Ovary (tissue), 10 donors: ENCODE measurements at places on chromosomes 7 and 10.

- no peak for DNase-seq
Observed at GRCh38 chr10:124211921-124212320, 118.5 kb upstream of the CHST15 start.

DNA sequence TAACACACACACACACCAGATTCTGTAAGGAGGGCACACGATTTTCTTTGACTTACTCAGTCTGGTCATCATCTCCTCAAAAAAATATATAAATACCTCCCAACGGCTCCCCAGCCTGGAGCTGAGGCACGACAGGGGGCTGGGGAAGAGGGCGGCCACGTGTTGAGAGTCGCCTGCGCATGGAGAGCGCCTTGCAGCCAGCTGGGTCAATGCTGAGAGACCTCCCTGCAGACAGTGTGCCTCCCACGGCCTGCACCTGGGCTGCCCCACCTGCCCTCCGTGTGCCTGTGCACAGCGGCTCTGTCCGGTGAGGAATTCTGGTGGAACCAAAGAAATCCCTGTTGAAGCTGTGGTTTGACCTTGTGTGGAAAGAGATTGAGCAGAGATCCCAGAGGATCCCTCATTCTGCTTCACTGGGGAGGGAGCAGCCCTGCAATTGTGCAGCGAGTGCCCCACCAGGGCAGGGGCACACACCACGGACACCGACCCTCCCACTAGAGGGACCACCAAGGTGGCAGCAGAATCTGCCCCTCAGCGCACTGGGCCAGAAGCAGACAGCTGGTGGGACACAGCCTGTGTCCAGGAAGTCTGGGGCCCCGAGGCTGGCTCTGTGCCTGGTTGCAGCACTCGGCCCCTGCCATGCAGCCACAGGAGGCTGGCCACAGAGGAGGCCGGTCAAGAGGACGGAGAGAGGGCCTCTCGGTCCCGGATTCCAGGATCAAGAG lies 150.5 kb upstream of the PPP2R2D start:
- no peak for DNase-seq

DNA sequence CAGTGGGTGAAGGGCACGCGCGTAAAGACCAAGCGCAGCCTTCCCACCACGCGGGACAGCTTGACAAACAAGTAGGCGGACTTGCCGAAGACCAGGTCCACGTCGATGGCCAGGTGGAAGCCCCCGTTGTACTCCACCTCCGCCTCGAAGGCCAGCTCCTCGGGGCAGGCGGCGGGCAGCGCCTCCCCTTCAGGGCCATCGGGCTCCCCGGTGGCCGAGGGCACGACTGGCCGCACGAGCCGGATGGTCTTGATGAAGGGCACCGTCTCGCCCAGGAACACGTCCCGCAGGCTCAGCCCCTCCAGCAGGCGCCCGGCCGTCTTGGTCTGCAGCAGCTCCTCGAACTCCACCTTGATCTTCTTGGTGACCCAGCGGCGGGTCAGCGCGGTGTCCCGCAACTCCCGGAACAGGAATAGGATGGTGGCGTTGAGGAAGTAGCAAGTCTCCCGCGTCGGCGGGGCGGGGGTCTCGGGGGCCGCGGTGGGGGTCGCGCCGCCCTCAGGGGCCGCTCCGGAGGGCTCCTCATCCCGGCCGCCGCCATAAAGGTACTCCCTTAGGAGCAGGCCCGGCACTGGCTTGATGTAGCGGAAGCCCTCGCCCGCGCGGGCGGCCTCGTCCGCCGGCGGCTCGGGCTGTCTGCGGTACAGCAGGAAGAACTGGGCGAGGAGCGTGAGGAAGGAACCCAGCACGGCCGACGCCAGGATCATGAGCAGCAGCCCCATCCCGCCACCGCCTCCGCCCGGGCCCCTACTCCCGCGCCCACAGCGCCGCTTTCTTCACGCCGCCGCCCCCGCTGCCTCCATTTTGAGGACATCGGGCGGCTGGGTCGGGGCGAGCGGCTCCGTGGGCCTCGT lies 507 bp downstream of the PDZD8 start:
- peak; percentile 48 for DNase-seq

GRCh38 chr10:97596101-97597082 lies 6.9 kb downstream of the C10orf62 start:
- no peak for DNase-seq

DNA sequence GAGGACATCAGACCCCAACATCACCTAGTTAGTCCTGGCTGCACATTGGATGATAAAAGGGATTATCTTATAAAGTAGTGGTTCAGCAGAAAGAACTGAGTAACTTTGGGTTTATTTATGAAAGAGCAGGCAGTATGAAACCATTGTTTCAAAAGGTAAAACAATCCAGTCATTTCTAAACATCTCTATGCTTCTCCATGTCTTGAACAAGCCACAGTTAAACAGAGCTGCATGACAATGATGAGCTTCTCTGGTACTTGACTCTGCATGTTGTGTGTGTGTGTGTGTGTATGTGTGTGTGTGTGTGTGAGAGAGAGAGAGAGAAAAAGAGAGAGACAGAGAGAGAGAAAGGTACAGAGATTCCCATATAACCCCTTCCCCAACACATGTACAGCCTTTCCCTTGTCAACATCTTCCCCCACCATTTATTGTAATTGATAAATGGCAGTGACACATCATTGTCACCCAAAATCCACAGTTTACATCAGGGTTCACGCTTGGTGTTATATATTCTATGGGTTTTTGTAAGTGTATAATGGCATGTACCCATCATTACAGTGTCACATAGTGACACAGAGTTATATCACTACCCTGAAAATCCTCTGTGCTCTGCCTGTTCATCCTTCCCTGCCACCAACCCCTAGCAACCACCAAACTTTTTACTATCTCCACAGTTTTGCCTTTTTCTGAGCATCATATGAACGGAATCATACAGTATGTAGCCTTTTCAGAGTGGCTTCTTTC lies 32.8 kb upstream of the SLC18A3 start:
- DNase-seq: no peak

DNA sequence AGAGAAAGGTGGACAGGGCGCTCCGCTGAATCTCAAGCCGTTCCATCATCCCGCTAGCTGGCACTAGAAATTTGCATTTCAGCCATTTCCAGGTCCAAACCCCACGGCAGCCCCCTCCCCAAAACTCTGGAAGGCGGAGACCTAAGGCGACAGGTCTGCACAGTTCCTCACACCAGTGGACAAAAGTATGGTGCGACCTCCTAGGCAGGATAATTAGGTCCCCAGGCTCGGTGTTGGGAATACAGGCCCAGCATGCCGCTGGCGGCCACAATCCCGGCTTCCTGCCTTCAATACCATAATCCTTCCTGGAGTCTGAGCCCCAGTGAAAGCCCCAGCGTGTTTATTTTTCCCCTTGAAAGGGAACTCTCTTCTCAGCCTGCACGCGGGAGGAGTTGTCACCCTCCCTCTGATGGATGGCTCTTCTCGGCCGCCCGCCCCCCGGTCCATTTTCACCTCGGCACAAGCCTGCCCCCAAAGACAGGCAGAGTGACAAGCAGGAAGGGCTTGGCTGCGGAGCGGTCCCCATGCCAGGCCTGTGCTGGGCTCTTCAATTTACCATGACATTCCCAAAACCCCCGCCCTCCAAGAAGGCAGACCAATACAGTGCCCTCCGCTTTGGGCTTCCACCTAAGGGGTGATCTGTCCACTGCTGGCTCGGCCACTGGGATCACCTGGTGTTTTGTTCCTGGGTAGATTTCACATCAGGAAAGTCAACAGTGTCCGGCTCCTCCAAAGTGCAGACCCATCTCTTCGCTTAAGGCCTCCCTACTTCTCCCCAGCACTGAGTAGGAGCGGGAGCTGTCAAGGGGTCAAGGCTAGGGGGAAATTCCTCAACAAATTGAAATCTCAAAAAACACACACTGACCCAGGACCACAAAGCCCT lies 2.2 kb downstream of the FGFR2 start:
- DNase-seq: no peak

DNA sequence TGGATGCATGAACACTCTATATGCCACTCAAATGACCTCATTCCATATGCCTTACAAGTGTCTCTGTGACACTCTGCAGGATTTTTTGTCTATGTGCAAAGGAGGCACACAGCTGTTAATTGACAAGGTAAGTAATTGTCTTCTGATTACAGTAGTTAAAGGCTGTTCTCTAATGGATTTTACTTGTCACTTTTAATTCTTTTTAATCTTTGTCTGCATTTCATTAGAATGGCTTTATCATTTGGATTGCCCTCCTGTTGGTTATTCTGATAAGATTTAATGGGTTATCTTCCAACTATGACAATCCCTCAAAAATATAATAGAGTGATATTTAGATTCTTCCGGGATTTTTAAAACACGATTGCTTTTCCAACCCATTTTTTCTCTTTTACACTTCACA lies 290.0 kb upstream of the TEX47 start:
- DNase-seq: no peak

GRCh38 chr10:97412891-97413304 lies 11.8 kb upstream of the RRP12 start:
- no peak for DNase-seq

DNA sequence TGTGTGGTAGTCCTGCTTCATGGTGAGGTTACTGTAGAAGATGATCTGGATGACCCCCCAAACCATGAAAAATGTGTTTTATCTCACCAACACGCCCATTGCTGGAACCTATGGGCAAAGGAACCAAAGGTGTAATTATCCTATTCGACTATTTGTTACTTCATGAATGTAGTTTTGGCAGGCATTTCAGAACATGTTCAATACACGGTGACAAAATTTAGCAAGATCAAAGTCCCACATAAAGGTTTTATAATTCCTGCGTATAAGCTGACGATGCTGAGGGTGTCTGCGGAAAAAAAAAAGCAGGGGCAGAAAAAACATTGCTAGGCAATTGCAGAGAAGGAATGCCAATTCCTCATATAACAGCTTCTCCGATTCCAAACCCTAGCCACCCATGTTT lies 13.3 kb downstream of the RAPGEF5 start:
- no peak for DNase-seq

DNA sequence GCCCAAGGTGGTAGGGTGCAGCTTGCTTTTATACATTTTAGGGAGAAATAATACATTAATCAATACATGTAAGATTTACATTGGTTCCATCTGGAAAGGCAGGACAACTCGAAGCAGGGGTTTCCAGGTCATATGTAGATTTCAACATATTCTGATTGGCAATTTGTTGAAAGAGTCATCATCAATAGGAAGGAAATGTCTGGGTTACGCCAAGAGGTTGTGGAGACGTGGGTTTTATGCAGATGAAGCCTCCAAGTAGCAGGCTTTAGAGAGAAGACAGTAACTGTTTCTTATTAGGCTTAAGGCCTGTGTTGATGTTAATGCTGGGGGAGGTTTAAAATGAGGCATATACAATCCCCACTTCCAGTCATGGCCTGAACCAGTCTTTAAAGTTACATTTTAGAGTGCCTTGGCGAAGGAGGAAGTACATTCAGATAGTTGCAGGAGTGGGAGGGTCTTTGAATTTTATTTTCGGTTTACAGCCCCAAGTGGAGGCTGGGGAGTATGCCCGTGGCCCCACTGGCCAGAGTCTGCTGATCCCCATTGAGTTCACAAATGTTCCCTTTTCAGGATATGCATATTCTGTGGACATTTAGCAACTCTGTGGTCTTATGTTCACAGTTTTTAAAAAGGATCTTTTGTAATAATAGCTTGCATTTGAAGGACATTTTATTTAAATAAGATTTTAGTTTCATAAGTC lies 166.0 kb upstream of the GDF10 start:
- DNase-seq: no peak

- no peak for DNase-seq
Observed at GRCh38 chr10:97549587-97550322, 22.8 kb upstream of the ANKRD2 start.

GRCh38 chr10:92972066-92972870 lies 88.3 kb upstream of the CYP26C1 start:
- DNase-seq: no peak

DNA sequence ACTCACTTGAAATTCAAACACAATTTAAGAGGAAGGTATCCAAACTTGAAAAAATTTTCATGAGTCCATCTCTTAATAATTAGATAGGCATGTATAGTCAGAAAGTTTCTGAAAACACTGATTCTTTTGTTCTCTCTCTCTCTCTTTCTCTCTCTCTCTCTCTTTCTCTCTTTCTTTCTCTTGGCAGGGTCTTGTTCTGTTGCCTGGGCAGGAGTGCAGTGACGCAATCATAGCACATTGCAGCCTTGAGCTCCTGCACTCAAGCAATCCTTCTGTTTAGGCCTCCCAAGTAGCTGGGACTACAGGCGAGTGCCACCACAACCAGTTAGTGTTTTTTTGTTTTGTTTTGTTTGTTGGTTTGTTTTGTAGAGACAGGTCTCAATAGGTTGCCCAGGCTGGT lies 59.3 kb downstream of the PRTFDC1 start:
- no peak for DNase-seq

DNA sequence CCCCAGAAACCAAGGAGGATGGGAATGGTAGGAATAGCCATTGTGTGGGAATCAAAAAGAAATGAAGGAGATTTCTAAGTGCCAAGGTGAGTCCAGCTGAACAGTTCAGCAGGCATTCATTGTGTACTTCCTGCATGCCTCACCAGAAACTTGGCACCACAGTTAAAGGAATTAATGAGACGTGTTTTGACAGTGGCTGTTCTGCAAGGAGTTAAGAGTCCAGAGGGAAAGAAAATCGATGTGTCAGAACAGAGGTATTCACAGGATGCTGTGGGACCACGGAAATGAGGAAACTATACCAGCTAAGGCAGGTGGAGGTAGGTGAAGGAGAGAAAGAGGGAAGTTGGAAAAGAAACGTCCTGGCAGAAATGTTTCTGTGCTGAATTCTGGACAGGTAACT lies 78.1 kb downstream of the PRKCQ start:
- DNase-seq: no peak

GRCh38 chr10:119689016-119689580 lies 36.8 kb upstream of the INPP5F start:
- DNase-seq: no peak

DNA sequence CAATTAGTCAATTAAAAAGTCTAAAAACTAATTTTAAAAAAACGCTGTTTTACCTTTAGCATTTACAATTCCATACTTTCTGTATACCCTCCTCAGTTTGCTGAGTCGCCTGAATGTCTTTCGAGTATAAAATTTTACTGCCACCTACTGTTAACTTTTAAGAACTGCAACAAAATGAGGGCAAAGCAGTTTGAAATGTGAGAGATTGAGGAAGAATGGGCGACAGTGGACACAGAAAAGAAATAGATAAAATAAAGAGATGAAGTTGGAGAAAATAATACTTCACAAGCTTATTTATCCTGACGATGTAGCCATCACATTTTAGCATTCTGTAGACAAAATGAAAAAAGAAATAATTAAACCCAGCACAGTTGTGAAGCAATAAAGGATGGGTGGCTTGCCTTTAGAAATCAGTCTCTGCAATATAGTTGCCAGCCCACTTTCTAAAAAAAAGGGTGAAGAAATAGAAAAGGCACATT lies 110.8 kb upstream of the PTN start:
- no peak for DNase-seq

- no peak for DNase-seq
Observed at GRCh38 chr10:27714349-27714748, 31.3 kb downstream of the MKX start.

DNA sequence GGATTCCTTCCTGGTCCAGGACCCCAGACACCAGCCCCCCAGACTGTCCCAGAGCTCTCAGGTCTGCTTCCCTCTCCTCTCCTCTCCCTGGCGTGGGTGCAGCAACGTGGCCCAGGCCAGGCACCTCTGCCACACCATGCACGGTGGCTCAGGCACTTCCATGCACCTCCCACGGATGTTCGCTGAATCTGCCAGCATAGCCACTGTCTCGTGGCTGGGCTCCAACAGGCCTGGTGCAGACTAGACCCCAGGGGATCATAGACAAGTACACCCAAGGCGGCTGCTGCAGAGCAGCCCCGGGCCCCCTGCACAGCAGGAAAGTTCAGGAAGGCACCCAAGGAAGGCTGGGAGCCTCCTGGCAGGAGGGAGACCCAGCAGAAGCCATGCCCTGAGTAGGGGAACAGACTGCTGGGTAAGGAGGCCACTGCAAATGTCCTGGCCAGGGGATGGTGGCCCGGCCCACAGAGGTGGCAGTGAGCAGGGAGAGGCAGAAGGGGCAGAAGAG lies 4.4 kb downstream of the RASGEF1A start:
- DNase-seq: peak; percentile 7
